ENCODE measurements at places on chromosomes 7 and 10.
A peak's percentile ranks its signal among the peaks of the same experiment; 100 is the strongest.

- DNase-seq = no peak
Observed at GRCh38 chr10:78865538-78865875, 203.3 kb upstream of the ZMIZ1 start.

- no peak for DNase-seq
Observed at GRCh38 chr7:47552621-47553020, 29.3 kb downstream of the TNS3 start.

GRCh38 chr7:94401428-94401814 is 6.7 kb downstream of the COL1A2 start:
- DNase-seq = no peak

DNA sequence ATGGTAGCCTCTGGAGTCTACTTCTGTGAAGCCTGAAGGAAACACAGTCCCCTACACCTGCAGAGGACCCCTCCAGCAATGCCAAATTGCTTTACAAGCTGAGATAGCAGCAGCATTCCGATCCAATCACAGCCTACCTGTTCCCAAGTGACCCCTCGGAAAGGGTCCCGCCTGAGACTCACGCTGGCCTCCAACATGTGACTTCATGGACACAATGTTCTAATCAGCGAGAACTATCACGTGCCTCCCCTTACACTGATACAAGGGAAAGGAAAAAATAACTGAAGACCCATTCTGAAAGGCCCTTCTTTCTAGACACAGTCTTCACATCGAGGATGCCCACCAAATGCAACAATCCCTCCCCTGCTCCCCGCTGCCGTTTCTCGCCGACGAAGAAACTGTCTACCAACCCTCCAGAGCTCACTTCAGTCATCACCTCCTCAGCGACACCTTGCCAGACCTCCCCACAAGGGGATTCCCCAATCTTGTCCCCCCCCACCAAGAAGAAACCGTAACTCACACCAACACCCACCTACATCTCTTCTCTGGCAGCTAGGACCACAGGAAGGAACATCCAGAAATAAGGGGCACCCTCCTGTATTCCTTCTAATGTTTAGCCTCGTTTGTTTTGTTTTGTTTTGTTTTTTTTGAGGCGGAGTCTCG is 1.8 kb downstream of the SNX8 start:
- no peak for DNase-seq

DNA sequence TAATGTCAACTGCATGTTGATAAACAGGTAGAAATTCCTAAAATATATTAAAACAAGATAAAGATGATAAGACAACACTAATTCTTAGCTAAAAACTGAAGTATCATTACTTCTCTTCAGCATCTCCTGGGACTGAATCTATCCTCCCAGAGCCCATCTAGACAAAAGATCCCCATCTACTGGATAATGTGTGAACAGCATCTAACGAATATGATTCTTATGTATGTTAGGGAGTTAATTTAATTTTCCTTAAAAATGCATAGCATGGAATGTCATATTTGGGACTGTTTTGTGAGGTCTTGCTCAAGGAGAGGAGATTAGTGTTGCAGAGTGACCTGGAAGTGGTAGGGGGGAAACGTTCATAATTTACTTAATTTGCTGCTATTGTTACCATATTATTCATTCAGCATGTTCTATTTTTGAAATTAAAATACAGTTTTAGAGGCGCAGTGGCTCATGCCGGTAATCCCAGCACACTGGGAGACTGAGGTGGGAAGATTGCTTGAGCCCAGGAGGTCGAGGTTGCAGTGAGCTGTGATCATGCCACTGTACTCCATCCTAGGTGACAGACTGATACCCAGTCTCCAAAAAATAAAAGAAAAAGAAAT is 305.1 kb upstream of the CSTF2T start:
- peak; percentile 35 for DNase-seq

DNA sequence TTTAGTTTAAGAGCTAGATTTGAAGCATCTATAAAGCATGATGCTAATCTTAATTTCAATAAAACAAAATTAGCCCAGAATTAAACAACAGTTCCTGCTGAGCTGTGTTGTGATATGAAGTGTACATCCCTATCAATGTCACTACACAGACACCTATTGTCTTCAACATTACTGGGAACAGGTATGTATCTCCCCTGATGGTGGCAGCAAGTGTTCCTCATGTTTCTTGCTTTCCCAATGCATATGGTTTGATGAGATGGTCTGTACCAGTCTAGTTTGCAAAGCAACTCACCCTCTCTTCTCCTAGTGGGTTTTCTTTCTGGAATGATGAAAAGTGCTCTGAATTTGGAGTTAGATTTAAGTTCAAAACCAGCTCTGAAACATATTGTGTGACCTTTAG is 38.1 kb downstream of the TSPAN12 start:
- no peak for DNase-seq

DNA sequence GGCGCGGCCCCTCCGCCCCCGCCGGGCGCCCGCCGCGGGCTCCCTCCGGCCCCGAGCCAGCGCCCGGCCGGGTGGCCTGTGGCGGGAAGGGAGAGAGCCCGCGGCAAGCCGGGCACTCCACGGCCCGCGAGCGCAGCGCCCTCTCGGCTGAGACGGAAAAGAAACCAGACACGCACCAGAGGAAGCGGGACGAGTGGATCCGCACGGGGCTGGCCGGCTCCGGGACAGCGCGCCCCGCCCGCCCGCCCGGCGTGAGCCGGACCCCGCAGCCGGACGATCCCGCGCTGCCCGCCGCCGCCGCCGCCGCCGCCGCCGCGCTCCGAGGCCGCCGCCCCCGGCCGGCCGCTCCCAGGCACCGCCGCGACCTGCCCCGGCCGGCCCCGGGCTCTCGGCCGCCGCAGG is 300 bp downstream of the ARHGAP21 start:
- DNase-seq = no peak

DNA sequence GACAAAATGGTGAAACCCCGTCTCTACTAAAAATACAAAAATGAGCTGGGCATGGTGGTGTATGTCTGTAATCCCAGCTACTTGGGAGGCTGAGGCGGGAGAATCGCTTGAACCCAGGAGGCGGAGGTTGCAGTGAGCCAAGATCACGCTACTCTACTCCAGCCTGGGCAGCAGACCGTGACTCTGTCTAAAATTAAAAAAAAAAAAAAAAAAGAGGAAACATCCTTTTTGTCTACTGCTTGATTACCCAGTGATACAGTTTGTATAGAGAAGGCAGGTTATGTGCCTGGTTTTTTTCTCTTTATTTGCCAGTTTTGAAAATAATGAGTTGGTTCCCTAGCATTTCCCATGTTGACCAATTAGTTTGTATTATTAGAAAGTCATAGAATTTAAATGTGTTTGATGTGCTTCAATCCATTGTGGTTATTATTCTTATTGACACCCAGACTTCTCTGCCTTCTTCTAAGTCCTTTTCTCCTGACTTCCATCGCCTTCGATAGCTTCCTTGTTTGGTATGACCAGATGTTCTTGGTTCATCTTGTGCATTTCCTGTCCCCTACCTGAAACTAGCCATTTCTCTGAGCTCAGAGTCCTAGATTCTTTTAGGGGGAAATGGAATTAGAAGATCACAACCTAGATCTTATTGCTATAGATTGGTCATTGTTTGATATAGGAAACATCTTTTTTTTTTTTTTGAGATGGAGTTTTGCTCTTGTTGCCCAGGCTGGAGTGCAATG is 43.2 kb downstream of the VKORC1L1 start:
- DNase-seq = no peak

DNA sequence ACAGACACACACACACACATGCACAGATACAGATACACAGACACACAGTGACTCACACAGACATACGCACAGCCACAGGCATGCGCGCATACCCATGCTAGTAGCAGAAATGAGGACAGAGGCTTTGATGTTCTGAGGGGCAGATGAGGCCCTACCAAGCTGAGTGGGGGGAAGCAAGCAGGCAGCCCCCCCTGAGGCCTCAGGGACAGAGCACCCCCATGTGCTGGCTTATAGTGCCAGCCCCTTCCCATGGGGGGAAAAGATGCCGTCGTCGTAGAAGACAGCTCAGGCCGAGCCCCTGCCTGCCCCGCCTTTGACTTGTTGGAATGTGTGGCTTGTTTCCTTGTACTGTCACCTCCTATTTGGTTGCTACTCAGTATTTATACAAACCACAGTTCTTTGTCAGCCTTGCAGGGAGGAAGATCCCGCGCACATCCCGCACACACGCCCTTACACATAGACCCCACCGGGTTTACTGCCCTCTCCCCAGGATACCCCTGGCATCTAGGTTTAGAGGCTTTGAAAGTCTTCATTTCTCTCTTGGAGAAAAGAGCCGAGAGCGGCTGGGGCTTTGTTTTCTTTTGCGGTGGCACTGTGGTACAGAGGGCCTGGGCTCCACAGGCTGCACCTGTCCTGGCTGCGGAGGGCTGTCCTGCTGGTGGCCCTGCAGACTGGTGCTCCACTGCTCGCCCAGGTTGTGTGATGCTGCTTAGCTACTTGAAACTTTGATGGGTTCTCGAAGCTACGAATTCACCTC is 112.5 kb downstream of the DOCK1 start:
- no peak for DNase-seq

- DNase-seq = no peak
Observed at GRCh38 chr7:139913021-139913844, 84.2 kb downstream of the TBXAS1 start.

GRCh38 chr7:67947646-67948045 is 951.0 kb downstream of the TYW1 start:
- DNase-seq = no peak

DNA sequence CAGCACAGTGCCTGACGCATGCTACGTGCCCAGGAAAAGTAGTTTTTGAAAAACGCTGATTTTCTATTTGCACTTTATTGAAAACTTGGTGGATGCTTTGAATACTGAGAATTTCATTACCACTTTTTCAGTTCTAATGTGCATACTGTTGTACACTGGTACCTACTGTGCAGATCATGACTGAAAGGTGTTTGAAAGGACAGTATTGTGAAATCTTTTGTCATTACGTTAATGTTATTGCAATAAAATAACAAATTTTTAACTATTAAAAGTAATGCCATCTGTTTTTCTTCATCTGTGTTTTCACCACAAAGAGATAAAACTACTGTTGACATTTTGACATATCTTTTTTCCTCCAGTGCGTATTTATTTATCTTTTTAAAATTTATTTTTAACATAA is 42.1 kb downstream of the CNNM2 start:
- DNase-seq = no peak

DNA sequence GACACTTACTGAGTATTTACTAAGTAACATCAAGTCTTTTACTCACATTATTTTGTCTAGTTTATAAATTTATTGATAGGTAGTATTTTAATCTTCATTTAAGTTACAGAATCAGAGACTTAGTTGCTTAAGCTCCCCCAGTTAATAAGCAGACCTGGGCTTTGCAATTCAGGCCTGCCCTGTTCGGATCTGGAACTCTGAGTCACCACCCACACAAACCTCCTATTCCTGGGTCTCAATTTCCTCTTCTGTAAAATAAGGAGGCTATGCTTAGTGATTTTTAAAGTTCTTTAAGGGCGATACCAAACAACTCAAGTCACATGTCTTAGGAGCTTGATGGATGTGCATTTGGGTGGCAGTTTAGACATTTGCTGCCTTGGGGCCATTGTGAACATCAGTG is 3.5 kb upstream of the MGAM start:
- no peak for DNase-seq
